Suppressor macrophage treated with lipopolysaccharide for 1 hour (primary cell): ENCODE measurements at places on chromosomes 1 and 21.
A peak's percentile ranks its signal among the peaks of the same experiment; 100 is the strongest.

GRCh38 chr1:40853113-40853884 is 8.9 kb downstream of the CITED4 start:
- no peak for DNase-seq

- no peak for DNase-seq
Measured at GRCh38 chr1:111577814-111578213, 41.8 kb upstream of the RAP1A start.

DNA sequence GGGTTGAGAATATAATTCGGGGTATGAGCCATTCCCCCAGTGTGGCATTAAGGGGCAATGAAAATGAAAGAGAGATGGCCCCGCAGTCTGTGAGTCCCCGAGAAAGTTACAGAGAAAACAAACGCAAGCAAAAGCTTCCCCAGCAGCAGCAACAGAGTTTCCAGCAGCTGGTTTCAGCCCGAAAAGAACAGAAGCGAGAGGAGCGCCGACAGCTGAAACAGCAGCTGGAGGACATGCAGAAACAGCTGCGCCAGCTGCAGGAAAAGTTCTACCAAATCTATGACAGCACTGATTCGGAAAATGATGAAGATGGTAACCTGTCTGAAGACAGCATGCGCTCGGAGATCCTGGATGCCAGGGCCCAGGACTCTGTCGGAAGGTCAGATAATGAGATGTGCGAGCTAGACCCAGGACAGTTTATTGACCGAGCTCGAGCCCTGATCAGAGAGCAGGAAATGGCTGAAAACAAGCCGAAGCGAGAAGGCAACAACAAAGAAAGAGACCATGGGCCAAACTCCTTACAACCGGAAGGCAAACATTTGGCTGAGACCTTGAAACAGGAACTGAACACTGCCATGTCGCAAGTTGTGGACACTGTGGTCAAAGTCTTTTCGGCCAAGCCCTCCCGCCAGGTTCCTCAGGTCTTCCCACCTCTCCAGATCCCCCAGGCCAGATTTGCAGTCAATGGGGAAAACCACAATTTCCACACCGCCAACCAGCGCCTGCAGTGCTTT is 9.4 kb downstream of the PROX1 start:
- no peak for DNase-seq

DNA sequence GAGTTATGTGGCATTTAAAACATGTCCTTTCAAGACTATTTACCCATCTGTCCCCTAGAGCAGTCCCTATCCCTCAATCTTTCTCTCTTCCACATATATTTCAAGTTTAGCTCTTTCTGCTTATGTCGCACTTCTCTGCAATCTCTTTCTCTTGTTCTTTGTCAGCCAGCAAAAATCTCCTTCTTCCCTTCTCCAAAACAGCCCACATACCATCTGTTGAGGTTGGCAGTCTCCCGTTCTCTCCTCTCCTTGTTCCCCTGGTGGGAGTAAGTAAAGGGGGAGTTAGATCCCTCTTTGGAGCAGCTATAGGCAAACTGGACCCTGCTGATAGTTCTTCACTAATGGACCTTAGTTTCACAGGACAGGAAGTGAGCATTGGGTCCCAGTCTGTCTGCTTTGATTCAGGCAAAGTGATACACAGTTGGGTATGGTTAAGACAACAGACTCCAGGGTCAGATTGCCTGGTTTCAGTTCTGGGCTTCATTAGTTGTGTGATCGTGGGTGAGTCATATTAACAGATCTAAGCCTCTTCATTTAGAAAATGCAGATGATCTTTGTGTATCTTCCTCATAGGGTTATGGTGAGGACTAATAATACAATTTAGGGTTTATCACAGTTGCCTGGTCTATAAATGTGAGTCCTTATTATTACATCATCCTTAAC is 19.7 kb downstream of the BRINP2 start:
- no peak for DNase-seq

GRCh38 chr1:32773018-32773763 is 44.0 kb downstream of the YARS1 start:
- DNase-seq: peak; percentile 73

GRCh38 chr1:199109160-199109559 is 470.3 kb downstream of the PTPRC start:
- DNase-seq: peak; percentile 30

DNA sequence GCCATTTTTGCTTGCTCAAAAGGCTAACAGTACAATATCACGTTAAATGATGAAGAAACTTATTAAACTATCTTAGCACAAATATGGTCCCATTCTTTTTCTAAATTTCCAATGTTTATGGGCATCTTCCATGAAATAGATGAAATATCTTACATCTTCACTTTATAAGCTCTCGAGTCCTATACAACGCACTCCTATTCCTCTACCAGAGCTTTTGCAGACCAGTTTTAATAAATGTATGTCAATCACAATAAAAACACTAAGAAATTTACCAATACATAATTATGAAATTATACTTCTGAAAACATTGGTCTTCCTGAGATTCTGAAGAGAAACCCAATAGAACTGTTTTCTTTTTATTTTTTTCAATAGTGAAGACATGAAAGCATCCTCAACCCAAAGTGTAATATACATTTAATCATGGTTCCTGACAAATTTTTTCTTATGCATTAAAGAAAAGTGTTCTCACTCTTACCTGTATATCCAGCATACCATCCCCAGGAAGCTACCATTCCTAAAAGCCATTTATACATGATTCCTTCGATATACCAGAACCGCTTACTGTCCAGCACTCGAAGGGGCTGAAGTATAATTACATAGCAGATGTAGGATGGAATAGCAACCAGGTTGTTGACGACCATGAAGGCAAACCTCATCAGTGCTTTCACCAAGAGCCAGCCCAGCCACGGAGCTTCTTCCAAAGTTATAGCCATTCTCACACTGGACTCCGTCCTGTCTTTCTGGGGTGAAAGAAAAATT is 1.8 kb downstream of the LPGAT1 start:
- DNase-seq: no peak

- no peak for DNase-seq
Measured at GRCh38 chr1:200181861-200182260, 154.4 kb downstream of the NR5A2 start.

DNA sequence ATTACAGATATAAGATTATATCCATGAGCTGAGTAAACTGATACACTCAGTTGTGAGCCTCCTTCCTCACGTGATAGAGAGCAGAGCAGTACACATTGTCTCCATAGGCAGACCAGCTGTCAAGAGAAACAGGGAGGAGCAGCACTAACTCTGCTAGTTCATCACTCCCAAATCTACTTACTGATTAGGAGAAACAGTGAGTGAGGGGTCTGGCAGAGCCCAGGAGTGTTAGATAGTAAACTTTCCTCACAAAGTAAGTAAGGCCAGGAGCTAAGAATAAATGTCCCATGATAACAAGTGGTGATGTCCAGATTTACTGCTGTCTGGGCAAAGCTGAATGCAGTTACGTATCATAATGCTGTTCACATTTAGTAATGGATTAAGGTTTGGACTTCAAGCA is 168.6 kb upstream of the KCNK2 start:
- no peak for DNase-seq

DNA sequence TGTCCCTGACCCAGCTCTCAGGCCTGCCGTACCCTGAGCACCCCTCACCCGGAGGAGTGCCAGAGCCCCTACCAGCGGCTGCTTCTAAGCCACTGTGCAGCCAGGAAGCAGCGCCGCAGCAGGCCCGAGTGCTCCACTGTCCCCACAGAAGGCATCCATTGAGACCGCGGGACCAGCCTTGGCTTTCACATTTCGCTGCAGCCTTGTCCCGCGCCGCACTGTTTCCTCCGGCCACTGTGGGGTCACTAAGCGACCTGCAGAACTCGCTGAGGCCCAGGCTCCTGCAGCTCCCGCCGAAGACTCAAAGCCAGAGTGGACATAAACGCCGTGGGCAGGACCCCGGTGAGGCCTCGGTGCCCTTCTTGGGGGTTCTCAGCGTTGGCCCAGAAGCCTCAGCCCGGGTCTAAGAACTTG is 3.0 kb downstream of the ALX3 start:
- DNase-seq: no peak

DNA sequence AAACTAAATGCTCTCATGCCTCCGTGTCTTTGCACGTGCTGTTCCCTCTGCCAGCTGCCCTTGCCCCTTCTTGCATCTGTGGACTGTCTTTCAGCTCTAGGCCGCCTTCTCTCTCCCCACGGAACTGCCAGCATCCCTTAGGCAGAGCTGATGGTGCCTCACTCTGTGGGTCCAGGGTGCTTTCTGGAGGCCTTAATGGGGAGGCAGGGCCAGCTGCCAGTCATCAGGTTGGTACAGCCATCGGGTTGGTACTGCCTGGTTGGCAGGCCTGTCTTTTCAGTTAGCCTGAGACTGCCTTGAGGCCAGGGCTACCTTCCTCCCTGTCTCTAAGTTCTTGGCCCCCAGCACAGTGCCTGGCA is 61.4 kb upstream of the TARBP1 start:
- DNase-seq: no peak

- DNase-seq: peak; percentile 78
Measured at GRCh38 chr1:34460193-34460592, 283.5 kb downstream of the C1orf94 start.

GRCh38 chr1:116921937-116922336 is 12.2 kb downstream of the PTGFRN start:
- DNase-seq: no peak

DNA sequence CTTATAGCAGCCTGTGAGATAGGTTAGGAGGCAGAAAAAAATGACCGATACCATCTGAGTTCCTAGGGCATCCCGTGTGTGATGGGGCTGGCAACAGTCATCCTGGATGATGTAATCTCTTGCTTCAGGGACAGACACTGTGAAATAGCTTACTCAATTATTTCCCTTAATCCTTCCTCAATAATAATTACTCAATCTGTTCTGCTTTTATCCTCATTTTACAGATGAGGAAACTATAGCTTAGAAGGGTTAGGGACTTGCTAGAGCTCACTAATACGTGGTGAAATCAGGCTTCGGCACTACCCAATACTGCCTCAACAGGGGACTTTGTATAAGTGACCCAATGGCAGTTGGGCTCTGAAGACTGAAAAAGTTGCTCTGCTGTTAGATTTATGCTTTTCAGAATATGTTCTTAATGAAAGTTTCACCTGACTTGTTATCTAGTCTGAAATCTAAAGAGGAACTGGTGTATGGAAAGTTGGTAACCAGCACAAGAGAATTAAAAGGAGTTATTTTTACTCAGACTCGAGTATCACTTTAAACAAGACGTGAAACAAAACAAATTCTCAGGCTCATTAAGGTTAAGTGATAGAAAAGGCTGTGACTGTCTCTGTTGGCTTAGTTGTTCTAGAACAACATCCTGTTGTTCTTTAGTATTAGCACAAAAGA is 14.4 kb downstream of the CD55 start:
- DNase-seq: peak; percentile 93

GRCh38 chr1:100530880-100531487 is 7.0 kb upstream of the GPR88 start:
- DNase-seq: peak; percentile 82

DNA sequence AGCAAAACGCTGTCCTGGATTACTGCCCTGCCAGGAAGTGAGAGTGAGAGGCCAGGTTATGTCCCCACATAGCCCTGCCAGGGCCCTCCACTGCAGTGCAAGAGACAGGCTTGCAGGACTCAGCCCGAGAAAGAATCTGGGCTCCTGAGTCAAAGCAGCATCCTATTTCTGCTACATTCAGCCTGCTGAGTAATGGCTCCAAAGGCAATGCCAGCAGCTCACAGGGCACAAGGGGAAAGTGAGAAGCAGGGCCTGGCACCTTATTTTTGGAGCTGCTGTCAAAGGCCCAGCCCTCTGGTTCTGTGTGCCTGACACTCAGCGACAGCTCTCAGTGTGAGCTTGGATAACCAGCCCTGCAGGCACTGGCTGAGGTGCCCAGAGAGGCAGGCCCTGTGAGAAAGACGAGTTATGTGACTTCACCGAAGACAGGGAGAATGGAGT is 83.9 kb downstream of the DTL start:
- DNase-seq: no peak

- peak; percentile 63 for DNase-seq
Measured at GRCh38 chr1:154720328-154721297, 112.6 kb upstream of the ADAR start.

GRCh38 chr1:206635978-206636345 is 626 bp downstream of the DYRK3 start:
- peak; percentile 65 for DNase-seq
